ENCODE measurements at places on chromosomes 4 and X. TPM values are rescaled to one million over a fixed set of nuclear protein-coding genes. Genes with fewer than 3 reads are reported as not detected.

DNA sequence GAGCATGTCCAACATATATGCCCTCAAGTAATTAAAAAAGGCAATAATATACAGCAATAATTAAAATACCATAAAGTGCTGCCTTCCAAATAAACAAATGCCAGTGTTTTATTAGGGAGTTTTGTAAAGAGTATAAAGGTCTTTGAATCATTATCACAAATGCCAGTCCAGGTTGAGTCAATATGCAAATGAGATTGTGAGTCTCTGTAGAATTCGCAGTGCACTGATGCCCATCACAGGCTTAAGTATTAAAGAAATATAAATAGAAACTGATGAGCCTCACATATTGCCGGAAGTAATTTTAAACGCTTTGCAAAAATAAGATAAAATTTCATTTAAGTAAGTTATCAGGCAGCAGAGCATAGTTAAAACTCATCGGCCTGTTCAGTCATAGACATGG, 205.0 kb upstream of the TECRL start:
- no peaks in the 10 kb centered on the region for H3K36me3 ChIP-seq
- no peak for DNase-seq
- H3K4me3 ChIP-seq: no peak overlapping the region
- no peaks in the 10 kb centered on the region for H3K27me3 ChIP-seq
- no peaks in the 10 kb centered on the region for H3K4me1 ChIP-seq

DNA sequence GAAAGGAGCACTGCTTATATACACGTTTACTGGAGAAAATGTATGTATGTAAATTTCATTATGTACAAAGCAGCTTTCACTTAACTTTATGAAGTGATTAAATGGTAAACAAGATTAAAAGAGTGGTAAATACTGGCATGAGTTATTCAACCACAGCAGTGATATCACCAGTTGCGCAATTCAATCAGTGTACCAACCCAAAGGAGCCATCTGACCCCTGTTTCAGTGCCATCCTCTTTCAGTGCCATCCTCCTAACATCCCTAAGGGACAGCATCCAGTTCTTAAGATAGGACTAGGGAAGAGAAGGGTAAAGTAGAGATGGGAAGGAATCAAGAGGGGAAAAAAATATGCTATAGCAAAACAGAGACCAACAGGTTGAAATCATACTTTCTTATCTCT, 16.2 kb downstream of the HPF1 start:
- peaks cover 5% of the 10 kb centered on the region for H3K36me3 ChIP-seq
- no peaks in the 10 kb centered on the region for H3K4me1 ChIP-seq
- H3K4me3 ChIP-seq: no peak overlapping the region
- no peak overlapping the region for H3K27ac ChIP-seq
- no peaks in the 10 kb centered on the region for H3K27me3 ChIP-seq
- no peak for DNase-seq

Gene STAP1
- total RNA-seq: not detected

Gene PHKA2
- total RNA-seq: 18.2 TPM

DNA sequence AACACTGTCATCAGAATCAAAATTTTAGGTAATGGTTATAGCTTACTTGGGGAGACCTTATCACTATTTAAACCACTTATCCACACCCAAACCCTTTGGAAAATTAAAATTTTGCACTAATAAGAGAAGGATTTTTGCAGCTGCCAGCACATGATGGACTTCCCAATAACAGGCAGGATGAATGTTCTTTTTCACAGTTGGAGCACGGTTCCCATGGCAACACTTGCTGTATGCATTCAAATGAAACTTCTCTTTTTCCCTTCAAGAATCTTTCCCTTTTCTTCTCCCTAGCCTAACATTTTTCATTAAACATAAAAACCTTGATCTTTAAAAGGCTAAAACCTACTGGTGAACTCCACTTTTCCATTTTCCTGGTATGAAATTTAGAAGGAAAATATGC, 768.2 kb downstream of the KCTD8 start:
- DNase-seq: peak; percentile 3
- no peaks in the 10 kb centered on the region for H3K27me3 ChIP-seq
- no peak overlapping the region for H3K4me3 ChIP-seq
- no peaks in the 10 kb centered on the region for H3K36me3 ChIP-seq
- H3K4me1 ChIP-seq: no peaks in the 10 kb centered on the region
- H3K27ac ChIP-seq: no peak overlapping the region

DNA sequence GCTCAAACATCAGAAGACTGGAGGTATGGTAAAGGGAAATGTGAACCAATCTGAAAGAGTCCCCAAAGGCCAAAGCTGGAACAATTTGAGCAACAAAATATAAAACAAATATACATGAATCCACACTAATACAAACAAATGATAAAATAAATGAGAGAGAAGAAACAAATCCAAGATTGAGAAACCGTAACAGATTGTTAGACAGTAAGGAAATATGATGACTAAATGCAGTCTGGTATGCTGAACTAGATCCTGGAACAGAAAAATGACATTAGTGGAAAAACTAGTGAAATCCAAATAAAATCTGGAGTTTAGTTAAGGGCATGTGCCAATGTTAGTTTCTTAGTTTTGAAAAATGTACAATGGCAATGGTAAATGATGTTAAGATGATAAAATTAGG, 15.9 kb downstream of the PPA2 start:
- H3K36me3 ChIP-seq: peaks cover 7% of the 10 kb centered on the region
- H3K27me3 ChIP-seq: no peaks in the 10 kb centered on the region
- H3K4me3 ChIP-seq: no peak overlapping the region
- peaks cover 3% of the 10 kb centered on the region for H3K4me1 ChIP-seq

- H3K4me3 ChIP-seq: no peak overlapping the region
- H3K4me1 ChIP-seq: peaks cover 8% of the 10 kb centered on the region
- no peak for DNase-seq
- no peaks in the 10 kb centered on the region for H3K36me3 ChIP-seq
- no peak overlapping the region for H3K27ac ChIP-seq
Observed at GRCh38 chr4:184267673-184268583, 50.3 kb upstream of the ENPP6 start.

GRCh38 chr4:18197467-18197866, 175.9 kb upstream of the LCORL start:
- no peak overlapping the region for H3K27ac ChIP-seq
- H3K27me3 ChIP-seq: no peaks in the 10 kb centered on the region
- H3K4me3 ChIP-seq: no peak overlapping the region
- DNase-seq: no peak
- no peaks in the 10 kb centered on the region for H3K4me1 ChIP-seq

DNA sequence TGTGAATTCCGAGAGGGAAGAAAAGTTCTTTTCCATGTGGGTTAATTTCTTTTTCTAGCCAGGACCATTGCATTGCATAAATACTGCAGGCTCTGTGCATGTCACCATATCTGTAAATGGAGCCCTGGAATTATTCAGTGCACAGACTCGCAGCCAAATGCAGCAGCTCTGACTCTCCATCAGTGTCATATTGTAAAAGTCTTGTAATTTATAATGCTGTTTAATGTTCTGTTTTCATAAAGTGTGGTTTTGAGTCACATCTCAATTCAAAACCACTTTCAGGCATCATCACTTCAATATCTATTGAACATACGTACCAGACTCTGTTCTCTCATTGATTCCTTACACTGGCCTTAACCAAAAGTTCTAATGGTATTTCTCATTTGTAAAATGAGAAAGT, 193.9 kb upstream of the RPL34 start:
- DNase-seq: no peak
- no peaks in the 10 kb centered on the region for H3K4me1 ChIP-seq
- H3K27ac ChIP-seq: no peak overlapping the region
- no peak overlapping the region for H3K4me3 ChIP-seq
- no peaks in the 10 kb centered on the region for H3K27me3 ChIP-seq

DNA sequence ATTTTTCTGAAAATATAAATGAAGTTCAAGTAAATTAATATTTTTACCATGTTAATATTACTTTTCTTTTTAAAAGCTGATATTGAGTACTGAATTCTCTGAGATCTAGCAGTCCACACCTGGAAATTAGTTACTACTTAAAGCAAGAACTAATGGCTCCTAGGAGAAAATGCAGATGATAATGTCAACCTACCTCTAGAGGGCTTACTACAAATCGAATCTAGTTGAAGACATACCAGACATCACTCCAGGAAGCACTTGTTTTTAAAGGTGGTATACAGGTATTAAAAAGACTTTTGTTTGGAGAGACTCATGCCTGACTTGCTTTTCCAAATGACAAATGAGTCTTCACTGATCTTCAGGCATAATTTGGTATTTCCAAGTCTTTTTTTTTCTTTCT, 516.4 kb upstream of the BOD1L1 start:
- DNase-seq: no peak
- no peaks in the 10 kb centered on the region for H3K4me1 ChIP-seq
- no peaks in the 10 kb centered on the region for H3K27me3 ChIP-seq
- H3K36me3 ChIP-seq: no peaks in the 10 kb centered on the region
- H3K4me3 ChIP-seq: no peak overlapping the region

Gene HAND2
- not detected for total RNA-seq

Gene PRKX
- total RNA-seq: 14.6 TPM

Gene SLC4A4
- total RNA-seq: not detected

Gene CACNA1F
- 1.1 TPM for total RNA-seq

DNA sequence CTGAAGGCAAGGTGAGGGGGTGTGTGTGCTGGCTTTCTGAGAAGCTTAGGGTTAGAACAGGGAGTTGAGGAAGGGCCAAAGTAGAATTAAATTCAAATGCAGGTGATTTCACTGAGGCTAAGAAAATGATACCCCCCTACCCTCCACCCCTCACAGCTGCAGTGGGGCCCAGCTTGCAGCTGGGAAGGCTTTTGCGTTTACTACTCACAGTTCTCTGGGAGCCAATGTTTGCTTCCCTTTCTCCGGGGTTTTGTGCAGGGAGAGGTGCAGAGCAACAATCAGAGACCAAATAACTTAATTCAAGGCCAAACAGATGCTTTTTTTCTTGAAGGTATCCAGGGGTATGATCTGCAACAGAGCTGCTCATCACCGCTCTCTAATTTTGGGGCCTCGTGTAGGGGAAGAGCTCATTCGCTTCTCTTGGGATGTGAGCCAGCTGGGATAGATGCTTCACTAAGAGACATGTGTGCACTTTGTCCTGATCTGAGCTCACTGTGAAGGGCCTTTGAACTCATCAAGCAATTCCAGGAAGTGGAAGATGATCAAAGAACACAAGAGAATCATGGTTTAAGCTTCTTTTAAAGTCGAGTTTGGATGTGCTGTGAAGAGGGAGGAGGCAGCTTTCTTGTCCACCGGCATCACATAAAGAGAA, 122.7 kb upstream of the C1GALT1C1 start:
- H3K27ac ChIP-seq: no peak overlapping the region
- peaks cover 4% of the 10 kb centered on the region for H3K4me1 ChIP-seq
- H3K27me3 ChIP-seq: no peaks in the 10 kb centered on the region
- H3K36me3 ChIP-seq: no peaks in the 10 kb centered on the region

Measured in neural progenitor cell (in vitro differentiated cells).